ENCODE measurements at places on chromosomes 5 and 9. TPM values are rescaled to one million over a fixed set of nuclear protein-coding genes. Genes with fewer than 3 reads are reported as not detected.

- no peaks in the 10 kb centered on the region for H3K27me3 ChIP-seq
- H3K36me3 ChIP-seq = no peaks in the 10 kb centered on the region
- no peak overlapping the region for H3K4me3 ChIP-seq
- H3K4me1 ChIP-seq = no peaks in the 10 kb centered on the region
- DNase-seq = no peak
- no peak overlapping the region for H3K27ac ChIP-seq
Measured at GRCh38 chr5:137248527-137248926, 250.6 kb downstream of the SPOCK1 start.

KCNIP1 gene
- total RNA-seq = 1.6 TPM

DNA sequence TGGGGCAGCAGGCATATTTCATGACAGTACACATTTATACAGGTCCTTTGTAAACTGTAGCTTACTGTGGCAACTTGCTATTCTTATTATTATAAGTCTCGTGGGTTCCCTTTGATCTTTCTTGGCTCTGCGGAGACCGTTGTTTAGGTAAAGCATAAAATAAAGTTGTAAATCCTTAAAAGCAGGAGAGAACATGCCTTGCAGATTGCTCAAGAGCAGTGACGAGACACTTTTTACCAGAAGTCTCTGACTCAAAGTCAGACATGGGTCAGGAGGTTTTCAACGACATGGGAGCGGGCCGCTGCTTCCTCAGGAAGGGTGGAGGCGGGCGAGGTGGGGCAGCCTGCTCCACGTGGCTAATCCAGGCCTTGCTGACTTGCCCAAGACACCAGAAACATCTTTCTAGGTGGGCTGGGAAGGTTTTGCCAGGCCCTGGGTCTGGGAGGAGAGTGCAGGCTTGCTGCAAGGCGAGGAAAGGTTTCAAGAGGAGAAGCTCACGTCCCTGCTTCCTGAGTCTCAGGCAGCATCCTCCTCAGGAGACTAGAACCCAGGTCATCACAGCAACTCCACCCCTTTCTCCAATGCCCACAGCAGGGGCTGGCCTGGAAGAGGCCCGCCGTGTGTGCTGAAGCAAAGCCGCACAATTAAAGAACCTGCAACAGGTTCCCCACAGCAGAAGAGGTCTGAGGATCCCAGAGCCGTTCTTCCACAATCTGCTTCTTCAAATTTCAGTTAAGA, 6.5 kb downstream of the TBC1D2 start:
- H3K4me1 ChIP-seq = peaks cover 15% of the 10 kb centered on the region
- H3K27me3 ChIP-seq = no peaks in the 10 kb centered on the region
- no peaks in the 10 kb centered on the region for H3K36me3 ChIP-seq
- DNase-seq = peak; percentile 90
- H3K4me3 ChIP-seq = no peak overlapping the region

DNA sequence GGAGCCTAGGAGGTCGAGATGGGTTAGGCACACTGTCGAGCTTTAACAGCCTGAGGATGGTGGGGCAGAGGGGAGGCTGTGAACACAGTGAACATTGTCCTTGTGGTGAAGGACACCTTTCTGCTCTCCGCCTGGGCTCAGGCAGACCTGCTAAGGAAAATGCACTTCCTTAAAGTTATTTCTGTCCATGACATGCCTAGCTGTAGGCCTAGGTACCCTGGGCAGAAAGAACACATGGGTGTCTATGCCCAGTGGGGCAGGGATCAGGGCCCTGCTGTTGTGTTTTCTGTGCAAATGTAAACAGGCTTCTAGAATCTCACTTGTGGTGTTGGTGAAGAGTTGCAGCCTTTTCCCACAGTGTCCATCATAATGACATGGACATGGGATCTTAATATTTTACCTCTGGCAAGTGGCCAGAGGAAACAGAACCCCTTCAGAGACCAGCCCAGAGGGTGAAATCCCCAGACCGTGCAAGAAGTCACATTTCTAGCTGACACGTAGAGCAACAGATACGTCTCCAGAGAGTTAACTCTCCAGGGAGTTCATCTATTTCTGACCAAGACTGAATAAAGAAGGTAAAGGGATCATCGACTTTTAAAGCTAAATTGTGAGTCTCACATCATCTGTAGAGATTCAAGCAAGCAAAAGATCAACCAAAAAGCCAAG, 79.2 kb downstream of the C9orf152 start:
- peak overlapping the region; percentile 58 for H3K27ac ChIP-seq
- no peaks in the 10 kb centered on the region for H3K36me3 ChIP-seq
- H3K4me3 ChIP-seq = no peak overlapping the region
- DNase-seq = no peak

GRCh38 chr5:131272307-131272706, 8.5 kb downstream of the CDC42SE2 start:
- H3K4me3 ChIP-seq = no peak overlapping the region
- no peak for DNase-seq
- no peaks in the 10 kb centered on the region for H3K4me1 ChIP-seq
- H3K36me3 ChIP-seq = no peaks in the 10 kb centered on the region
- H3K27ac ChIP-seq = no peak overlapping the region

DNA sequence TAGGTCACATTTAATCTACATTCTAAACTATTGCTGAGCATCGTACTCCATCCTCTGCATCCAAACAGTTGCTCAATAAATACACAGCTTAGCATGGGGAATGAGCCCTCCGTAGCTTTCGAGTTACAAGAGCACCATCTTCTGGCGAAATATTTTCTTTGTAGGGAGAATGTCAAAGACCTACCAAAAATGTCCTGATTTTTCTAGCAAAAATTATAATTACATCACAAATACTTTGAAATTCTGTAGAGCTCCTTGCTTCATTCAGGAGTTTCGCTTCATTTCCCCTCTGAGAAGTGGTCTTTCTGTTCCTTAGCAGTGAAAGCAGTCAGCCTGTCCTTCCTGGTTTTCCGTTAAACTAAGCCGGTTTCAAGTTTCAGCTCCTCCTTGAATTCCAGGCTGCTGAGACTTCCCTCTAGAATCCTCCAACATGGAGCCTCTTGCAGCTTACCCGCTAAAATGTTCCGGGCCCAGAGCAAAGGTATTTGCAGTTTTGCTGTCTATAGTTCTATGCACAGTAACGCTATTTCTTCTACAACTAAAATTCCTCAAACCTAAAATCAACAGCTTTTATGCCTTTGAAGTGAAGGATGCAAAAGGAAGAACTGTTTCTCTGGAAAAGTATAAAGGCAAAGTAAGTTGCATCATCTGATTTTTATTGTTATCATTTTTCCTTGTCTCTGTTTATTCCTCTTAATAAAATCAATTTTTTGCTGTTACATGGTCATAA, at the start of gene GPX8:
Gene GPX8, plus strand, starts transcription at position 409 of the 730 bp plus-strand sequence. Its CDS starts 22 bp downstream, at position 431.
- H3K27me3 ChIP-seq = no peaks in the 10 kb centered on the region
- peak within 1 kb of the TSS; percentile 48 for H3K27ac ChIP-seq
- H3K36me3 ChIP-seq = no peaks in the 10 kb centered on the region
- peak; percentile 25 for DNase-seq

DNA sequence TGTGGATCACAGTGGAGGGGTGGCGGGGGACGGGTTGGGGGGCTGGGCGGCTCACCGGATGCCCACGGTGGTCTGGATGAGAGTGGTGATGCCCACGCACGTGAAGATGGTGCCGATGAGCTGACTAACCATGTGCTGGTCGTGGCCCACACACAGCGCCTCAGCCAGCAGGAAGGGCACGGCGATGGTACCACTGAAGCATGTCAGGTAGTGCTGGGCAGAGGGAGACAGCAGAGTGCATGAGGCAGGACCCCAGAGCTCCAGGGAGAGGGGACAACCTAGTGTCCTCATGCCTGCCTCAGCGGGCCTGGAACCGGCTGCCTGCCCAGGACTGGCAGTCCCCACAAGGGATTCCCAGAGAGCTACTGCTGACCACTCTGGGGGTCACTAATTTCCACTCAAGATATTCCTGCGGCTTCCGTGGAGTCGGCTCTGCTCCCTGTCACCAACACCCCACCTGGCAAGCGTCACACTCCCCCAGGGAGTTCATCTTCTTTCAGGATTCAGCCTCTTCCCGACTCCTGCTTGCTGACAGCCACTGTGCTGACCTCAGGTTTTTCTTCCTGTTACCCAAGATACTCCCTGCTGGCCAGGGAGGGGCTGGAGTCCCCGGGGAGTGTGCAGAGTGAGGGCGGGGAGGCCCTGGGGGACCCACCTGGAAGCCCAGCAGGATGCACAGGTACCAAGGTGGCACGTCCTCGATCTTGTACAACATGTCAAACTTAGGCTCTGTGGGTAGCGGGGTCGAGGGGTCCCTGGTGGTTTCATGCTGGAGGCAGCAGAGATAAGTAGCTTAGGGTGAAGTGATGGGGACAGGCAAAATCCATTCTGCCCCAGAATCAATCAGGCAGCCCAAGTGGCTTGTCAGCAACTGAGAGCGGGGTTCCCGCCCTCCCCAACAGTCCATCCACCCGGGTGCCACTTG, 998 bp downstream of the SLC23A1 start:
- H3K4me3 ChIP-seq = no peak overlapping the region
- H3K36me3 ChIP-seq = no peaks in the 10 kb centered on the region
- peaks cover 13% of the 10 kb centered on the region for H3K4me1 ChIP-seq
- DNase-seq = no peak
- no peak overlapping the region for H3K27ac ChIP-seq

Measured in prostate gland (tissue), 2 donors.